ENCODE measurements at places on chromosomes 2 and 18.

- DNase-seq, result no peak
Observed at GRCh38 chr2:218354850-218355443, 1.7 kb upstream of the CATIP start.

DNA sequence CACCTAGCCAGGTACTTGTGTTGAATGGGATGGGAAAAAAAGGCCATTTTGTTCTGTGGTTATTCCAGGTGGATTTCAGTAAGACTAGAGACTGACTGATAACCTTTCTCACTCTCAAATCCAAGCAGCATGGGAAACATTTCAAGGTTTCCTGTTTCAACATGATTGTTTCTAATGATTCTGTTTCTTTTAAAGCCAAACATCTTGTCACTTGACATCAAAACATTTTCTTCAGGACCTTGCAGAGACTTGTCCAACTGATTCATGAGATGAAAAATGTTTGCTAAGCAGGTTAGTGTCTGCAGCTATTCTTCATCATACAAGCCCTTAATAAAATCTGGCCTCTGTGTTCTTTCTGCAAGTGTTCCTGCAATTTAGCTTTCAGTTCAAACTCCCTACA, 456.5 kb upstream of the CWC22 start:
- DNase-seq, result no peak

DNA sequence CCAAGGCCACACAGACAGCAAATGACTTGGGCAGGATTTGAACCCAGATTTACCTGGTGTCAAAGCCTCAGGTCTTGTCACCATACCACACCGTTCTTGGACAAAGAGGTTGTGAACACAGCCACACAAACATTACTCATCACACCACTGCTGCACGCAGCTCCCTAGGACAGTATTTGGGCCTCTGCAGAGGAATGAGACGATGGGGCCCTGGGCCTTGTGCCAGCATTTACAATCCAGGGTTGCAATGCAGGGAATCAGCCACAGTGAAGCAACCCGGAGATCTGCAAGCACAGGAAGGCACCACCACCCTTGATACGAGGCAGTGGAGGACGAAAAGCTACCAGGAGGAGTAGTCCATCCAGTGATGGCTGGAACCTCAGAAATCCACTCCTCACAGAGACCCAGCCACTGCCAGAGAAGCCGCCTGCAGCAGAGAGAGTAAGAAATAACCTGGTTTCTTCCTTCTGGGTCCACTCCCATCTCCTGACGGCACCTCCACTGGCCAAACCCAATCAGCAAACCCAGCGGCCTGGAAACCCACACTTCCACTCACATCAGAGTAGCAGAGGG, 3.7 kb upstream of the MTCL1 start:
- no peak for DNase-seq

- DNase-seq, result no peak
Observed at GRCh38 chr2:66240286-66240685, 194.6 kb upstream of the MEIS1 start.

DNA sequence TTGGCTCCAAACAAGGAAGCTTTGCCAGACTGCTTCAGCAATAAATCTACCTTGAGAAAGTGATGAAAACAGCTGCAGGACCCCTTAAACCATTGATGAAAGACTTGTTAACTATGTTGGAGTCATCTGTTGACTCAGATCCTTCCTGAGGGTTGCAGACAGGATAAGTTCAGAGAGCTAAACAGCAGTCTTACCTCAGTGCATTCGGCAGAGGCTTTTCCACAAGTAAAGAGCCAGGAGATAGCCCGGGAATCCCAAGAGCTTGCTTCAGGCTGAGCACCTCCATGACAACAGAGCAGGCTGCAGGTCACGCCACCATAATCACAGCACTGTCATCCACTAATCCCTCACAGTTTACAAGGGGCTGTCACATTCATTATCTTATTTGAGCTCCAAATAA, 23.7 kb downstream of the KIAA2012 start:
- no peak for DNase-seq

GRCh38 chr18:39453882-39454281, 1888.3 kb upstream of the CELF4 start:
- DNase-seq, result no peak

- DNase-seq, result no peak
Observed at GRCh38 chr2:150081775-150082481, 405.5 kb downstream of the RND3 start.

GRCh38 chr2:111618978-111619902, 264.8 kb downstream of the ANAPC1 start:
- DNase-seq, result no peak

DNA sequence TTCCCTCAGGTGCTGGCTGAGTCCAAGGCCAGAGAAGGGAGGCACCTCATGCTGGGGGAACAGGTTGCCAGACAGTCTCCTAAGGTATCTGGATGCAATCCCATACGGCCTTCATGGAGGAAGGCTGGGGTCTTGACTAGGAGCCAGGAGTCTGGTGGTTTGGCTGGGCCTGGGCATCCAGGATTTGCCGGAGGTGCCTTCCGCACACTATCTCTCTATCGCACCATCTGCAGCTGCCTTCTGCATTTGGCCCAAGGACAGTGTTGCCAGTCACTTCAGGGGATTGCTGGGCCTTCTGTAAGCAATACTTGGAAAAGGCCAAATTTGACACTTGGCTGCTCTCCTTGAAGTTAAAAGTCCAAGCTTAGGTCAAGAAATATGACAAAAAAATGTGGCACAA, 327.2 kb downstream of the EN1 start:
- DNase-seq, result no peak

- no peak for DNase-seq
Observed at GRCh38 chr18:24530630-24531111, 70.2 kb downstream of the HRH4 start.

- DNase-seq, result no peak
Observed at GRCh38 chr2:222878877-222879603, 18.2 kb downstream of the ACSL3 start.

DNA sequence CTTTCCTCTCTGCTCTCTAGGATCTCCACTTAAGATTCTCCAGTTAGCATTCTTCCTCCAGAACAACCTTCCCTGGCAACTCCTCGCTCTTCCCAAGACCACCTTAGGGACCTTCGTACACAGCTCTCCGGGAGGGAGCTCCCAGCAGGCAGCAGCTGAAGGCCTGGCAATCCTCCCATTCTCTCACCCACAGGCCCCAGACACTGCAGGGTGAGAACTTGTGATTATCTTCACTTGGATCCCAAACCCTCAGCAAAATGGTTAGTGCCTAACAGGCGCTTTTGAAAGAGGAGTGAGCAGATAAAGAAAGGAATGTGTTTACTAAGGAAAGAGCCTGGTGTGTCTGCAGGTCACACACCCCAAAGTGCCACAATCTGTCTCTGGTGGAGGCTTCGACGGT, 83.8 kb upstream of the SNTG2 start:
- DNase-seq, result no peak

- no peak for DNase-seq
Observed at GRCh38 chr2:197498235-197498936, 1.3 kb downstream of the HSPD1 start.

- no peak for DNase-seq
Observed at GRCh38 chr18:44924785-44925499, 244.3 kb downstream of the SETBP1 start.

DNA sequence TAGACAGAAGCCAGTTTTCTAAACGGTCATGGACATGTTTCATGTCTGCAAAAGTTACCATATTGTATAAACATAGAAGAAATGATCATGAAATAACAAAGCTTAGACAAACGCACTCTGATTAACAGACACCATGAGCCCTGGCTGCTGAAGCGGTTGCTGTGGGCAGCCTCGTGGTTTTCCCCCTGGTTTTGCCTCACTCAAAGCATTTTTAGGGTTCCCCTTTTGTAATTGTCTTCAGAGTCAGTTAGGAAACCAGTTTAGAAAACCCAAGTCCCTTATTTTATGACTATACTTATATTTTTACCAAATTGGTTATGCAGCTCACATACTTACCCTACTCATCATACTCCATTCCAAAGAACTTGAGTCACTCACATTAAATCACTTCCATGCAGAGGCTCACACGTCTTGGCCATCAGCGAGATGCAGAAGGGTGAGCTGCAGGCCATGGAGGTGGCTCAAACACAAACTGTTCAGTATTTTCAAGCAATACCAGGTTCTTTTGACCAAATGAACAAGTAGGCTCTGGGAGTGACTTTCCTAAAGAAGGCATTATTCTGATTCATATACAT, 105.6 kb upstream of the SALL3 start:
- no peak for DNase-seq

- DNase-seq, result no peak
Observed at GRCh38 chr2:10665833-10666232, 23.9 kb downstream of the NOL10 start.

DNA sequence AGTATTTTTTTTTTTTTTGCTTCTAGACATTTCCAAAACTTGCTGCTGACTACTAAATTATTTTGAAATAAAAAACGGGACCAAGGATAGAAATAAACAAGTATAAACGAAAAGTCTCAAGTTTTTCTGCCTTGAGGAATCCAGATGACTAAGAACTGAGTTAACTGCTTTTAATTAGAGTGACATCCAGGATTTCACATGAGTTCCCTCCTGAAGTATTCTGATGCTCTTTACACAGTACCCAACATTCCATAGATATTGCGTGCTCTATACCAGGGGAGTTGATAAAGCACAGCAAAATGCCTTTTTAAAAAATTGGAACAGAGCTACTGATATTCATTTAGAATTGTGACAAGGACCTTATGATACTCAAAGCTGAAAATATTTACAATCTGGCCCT, 618.0 kb downstream of the CCDC85A start:
- DNase-seq, result no peak

DNA sequence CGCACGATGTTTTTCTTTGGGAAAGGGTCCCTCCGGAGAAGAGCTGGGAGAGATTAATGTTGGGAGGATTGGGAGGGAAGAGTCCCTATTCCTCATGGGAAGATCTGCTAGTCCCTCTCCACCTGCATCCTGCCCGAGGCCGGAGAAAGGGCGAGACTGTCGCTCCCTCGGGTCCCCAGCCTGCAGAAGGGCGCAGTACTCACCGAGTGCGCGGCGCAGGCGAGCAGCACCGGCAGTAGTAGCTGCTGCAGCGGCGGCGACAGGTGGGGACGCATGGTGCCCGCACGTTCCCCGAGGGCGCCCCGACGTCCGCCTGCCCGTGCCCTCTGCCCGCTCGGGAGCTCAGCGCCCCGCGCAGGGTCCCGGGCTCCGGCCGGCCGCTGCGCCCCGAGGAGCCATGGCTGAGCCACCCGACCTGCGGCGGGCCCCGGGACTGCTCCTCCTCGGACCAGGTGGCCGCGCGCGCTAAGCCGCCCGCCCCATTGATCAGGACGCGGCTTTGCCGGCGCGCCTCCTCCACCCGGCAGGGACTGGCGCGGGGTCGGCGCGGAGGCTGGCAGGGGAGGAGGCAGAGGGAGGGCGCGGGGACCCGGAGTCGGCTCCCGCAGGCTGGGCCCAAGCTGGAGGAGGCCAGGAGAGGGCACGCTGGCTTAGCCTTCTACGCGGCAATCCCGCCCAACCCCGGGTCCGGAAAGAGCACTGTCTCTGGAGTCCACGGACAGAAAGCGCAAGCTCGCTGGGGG, at the start of gene SCTR:
TSS of gene SCTR (minus strand) at position 532 of the 743 bp plus-strand sequence. CDS start at position 275, 257 bp downstream.
- no peak for DNase-seq

GRCh38 chr18:55220523-55220922, 261.3 kb upstream of the CCDC68 start:
- no peak for DNase-seq

GRCh38 chr2:31947871-31948270, 62.9 kb downstream of the MEMO1 start:
- DNase-seq, result no peak

All from activated CD4-positive, alpha-beta T cell treated with anti-CD3 and anti-CD28 coated beads for 24 hours (primary cell).